Inflammatory macrophage (primary cell): ENCODE measurements at places on chromosomes 6 and 20.

- no peak for DNase-seq
Measured at GRCh38 chr6:15504581-15505350, 158.1 kb downstream of the DTNBP1 start.

- DNase-seq = no peak
Measured at GRCh38 chr6:42916288-42916687, 435 bp downstream of the PTCRA start.

- DNase-seq = no peak
Measured at GRCh38 chr6:3296537-3296936, 37.8 kb downstream of the PSMG4 start.

- peak; percentile 13 for DNase-seq
Measured at GRCh38 chr20:18678549-18679419, 90.9 kb downstream of the DTD1 start.

- no peak for DNase-seq
Measured at GRCh38 chr20:62285722-62286121, 17.1 kb upstream of the ADRM1 start.

DNA sequence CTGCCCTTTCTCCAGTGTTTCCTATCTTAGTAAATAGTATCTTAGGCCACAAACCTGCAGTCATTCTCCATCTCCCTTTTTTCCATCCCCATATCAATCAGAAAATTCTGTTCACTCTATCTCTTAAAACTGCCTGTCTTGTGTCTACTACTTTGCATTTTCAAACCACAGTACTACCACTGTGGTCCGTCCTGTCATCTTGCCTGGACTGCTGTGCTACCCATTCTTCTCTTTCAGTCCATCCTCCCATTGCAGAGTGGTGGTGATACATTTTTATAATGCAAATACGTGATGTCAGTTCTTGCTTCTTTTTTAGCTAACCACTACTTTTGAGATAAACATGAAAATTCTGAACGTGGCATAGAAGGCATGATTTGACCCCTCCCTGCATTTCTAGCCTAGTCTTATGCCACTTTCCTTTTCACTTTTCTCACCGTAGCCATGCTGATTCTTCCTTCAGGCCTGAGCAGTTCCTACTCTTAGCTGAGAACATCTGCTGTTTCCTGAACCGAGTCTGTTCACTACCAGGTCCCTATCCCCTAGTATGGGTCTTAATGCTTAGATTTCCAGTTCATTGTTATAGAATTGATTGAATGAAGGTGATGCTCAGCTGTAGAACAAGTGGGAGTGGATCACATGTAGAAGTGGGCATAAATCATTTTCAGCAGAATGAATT, 13.8 kb downstream of the TBPL1 start:
- DNase-seq = no peak

DNA sequence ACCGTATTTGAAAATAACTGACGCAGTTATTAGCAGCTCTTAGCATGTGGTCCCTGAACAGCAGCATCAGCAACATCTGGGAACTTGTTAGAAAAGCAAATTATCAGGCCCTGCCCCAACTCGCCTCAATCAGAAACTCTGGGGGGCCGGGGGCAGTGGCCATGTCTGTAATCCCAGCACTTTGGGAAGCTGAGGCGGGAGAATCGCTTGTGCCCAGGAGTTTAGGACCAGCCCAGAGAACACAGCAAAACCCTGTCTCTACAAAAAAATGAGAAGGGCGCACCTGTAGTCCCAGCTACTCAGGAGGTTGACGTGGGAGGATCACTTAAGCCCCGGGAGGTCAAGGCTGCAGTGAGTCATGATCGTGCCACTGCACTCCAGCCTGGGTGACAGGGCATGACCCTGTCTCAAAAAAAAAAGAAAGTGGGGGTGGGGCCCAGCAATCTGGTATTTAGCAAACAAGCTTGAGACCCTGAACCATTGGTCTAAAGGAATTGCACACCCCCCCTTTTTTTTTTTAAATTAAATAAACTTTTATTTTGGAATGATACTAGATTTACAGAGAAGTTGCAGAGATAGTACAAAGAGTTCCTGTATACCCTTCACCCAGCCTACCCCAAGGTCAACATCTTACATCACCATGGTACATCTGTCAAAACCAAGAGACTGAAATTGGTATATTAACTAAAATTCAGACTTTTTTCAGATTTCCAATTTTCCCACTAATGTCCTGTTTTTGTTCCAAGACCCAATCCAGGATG, 6.7 kb downstream of the SRXN1 start:
- no peak for DNase-seq

DNA sequence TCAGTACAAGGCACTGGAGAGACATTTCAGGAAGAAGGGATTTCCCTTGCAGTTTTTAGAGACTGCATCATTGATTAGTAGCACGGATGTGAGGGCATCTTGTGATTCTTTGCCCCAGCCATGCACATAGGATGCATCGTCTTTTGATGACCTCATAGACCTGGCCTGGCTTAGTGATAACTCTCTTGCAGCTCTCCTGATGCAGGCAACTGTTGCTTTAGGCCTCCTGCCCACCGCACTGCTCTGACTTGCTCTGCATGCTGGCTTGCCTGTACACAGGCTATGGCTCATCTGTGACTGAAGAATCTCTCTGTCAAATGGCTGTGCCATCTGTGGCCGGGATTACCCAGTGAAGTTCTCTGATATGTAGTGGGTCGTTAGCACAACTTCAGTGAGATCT, 207.7 kb upstream of the PTCHD4 start:
- DNase-seq = no peak
